Stimulated activated CD8-positive, alpha-beta memory T cell treated with anti-CD3 and anti-CD28 coated beads, Interleukin-4, amount 100 ng/mL, for 1 hour (primary cell): ENCODE measurements at places on chromosomes 16 and 17.

DNA sequence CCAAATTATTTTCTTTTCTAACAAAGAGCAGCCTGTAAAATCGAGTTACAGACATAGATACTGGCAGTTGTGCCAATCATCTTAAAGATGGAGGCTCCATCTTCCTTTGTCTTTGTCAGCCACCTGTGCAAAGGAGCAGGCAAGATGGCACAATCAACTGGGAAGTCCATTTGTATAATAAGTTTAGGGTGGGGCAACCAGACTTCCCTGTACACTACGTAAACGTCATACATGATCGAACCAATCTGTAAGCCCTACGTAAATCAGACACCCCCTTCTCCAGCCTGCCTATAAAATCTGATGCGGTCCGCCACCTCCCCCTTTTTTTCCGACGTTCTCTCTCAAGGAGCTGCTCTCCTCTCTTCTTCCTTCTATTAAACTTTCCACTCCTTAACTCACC lies 31.4 kb upstream of the MEAK7 start:
- DNase-seq: no peak

- DNase-seq: no peak
Measured at GRCh38 chr16:15542734-15543347, 100.1 kb downstream of the MARF1 start.

GRCh38 chr17:34130544-34130943 lies 124.5 kb upstream of the CCL2 start:
- DNase-seq: no peak

- DNase-seq: peak; percentile 46
Measured at GRCh38 chr17:74864866-74865395, 5.2 kb upstream of the GRIN2C start.

DNA sequence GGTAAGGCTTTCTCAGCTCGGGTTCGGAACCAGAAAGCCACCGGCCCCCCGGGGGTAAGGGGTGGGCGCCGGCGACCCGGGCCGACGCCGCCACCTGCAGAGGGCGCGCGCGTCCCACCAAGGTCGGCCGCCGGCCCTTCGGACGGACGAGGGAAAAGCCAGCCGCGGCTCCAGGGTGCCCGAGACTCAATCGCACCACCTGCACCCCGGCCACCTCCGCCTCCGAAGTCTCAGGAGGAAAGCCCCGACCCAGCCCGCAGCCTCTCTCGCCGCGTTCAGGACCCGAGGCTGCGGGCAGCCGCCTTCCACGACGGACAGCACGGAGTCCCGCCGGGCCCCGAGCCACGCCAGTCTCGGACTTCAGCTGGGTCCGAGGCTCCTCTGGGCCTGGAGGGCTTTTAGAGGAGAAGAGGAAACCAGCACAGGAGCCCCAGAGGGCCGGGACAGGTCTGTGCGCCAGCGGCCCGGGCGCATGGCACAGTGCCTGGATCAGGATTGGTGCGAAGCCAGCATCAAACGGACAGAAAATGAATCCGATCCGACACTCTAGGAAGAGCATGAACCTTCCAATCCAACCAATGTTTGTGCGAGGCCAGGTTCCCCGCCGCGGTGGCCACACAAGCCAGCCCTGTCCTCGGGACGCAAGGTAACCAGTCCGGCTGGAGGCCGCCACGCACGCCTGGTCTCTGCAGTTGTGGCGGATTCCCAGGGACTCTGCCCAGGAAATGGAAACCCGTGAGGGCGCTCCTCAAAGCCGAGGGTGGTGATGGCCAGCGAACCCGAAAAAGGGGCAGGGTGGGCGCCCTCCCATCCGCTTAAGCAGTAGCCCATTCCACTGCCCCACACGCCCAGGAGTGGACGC lies 6.7 kb downstream of the CBX8 start:
- no peak for DNase-seq

- DNase-seq: no peak
Measured at GRCh38 chr16:5025171-5025632, 8.5 kb downstream of the NAGPA start.
